D721Med (cell line): ENCODE measurements at places on chromosomes 2 and 18.

- no peak for DNase-seq
Observed at GRCh38 chr2:197191940-197192322, 118.6 kb downstream of the ANKRD44 start.

DNA sequence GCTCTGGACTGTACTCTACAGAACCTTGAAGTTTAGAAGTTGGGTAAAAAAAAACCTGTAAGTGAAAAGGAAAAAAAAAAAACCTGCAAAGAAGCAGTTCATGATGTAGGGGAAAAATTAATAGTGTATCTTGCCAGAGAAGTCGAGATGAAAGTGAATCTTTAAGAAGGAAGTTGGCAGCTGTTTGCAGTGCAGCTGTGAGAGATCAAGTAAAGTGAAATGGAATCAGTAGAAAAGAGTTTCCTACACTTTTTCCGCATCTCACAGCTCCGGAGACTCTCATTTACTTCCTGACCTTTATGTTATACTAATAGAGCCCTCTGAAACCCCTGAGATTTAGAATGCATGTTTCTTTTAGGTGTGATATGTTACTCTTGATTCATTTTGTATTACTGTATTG lies 19.2 kb downstream of the RNMT start:
- DNase-seq: no peak

DNA sequence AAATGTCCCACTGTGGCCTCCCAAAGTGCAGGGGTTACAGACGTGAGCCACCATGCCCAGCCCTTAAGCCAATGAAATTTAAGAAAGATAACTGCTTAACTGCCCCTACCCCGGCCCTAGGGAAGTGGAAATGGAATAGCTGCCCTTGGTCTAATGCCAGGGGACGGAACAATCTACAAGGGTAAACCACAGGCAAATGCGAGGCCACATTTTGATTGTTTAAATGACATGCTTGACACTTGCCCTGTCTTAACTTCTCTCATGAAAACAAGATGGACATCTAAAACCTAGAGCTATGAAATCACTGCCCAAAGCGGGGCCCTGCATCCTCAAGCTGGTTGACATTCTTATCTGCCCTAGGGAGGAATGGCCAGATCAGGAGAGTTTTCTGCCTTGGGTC lies 5.5 kb upstream of the ITSN2 start:
- DNase-seq: no peak

GRCh38 chr18:57440331-57441070 lies 5.3 kb downstream of the ONECUT2 start:
- DNase-seq: no peak

DNA sequence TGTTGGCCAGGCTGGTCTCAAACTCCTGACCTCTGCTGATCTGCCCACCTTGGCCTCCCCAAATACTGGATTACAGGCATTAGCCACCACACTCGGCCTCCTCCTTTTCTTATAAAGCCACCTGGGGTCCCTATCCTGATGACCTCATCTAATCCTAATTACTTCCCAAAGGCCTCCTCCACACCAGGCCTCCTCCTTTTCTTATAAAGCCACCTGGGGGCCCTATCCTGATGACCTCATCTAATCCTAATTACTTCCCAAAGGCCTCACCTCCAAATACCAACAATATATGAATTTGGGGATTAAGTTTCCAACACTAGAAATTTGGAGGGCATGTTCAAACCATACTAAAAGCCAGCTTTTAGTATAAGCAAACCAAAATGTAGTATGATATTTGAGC lies 9.7 kb upstream of the RMC1 start:
- no peak for DNase-seq

DNA sequence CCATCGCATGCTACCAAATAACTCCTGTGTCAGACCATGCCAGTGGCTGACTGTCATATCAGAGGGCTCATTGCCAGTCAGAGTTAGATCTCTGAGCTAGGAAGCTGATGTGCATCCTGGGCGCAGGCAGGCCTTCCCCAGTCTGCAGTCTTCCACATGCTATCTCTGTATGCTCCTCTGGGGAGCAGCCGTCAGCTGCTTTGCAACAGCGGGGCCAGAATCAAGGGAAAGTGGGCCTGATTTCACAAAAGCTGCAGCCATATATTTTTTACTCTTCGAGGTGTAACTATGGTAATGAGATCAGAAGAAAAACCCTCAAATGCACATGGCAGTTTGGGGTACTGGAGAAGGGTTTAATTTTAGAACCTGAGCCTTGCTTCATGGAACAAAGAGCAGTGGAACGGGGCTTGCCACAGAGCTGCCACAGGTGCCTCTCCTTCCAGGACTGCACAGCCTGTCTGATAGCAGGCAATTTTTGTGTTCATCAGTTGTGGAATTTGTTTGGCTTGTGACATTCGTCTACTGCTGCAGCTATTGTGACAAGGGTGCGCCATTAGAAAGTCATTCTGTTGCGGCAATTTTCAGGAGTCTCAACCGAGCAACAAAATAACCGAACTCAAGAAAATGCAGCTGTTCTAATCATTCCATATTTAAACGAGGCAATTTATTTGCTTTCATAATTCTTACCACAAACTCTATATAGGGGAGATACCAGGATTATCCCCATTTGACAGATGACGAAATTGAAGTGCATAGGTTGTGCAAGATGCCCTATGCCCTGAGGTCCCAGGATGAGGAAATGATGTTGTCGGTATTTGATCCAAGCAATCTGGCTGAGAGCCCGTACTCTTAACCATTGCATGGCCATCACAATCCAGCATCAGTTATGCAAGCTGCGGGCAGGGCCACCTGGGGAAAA lies 109.6 kb upstream of the CYRIA start:
- no peak for DNase-seq

DNA sequence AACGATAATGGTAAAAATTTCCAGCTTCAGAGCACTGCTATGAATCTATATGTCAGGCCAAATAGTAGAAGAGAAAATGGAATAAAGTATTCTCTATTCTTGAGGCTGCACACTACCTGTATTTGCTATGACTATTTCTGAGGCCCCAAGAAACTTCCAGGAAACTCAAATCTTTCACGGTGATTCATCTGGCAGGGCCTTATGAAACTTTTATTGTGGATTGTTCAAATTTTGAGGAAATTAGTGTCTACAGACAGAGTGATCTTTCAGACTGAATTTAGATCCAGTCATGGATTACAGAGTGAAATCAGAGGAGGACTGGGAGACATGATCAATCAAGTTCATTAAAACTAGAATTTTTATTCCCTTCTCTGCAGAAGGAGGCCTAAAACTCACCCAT lies 4.1 kb upstream of the VSNL1 start:
- DNase-seq: no peak

- no peak for DNase-seq
Observed at GRCh38 chr2:123103902-123104301, 921.2 kb upstream of the CNTNAP5 start.

DNA sequence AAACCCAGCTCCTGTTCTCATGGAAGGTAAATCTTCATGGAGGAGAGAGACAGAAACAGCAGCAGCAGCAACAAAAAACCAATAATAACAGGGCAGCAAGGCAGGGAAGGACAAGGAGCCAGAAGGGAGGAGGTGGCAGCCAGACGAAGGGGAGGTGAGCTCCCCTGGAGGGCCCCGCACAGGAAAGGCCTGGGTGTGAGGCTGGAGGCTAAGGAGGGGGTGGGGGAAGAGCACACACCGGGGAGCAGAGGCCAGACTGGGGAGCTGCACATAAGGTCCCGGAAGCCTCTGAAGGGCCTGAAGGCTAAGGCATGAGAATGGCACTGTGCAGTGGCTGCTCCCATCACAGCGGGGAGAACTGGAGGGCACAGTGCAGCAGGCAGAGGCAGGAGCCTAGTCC lies 94.8 kb upstream of the SMAD7 start:
- no peak for DNase-seq

GRCh38 chr2:44107086-44107740 lies 61.5 kb upstream of the PPM1B start:
- DNase-seq: no peak

DNA sequence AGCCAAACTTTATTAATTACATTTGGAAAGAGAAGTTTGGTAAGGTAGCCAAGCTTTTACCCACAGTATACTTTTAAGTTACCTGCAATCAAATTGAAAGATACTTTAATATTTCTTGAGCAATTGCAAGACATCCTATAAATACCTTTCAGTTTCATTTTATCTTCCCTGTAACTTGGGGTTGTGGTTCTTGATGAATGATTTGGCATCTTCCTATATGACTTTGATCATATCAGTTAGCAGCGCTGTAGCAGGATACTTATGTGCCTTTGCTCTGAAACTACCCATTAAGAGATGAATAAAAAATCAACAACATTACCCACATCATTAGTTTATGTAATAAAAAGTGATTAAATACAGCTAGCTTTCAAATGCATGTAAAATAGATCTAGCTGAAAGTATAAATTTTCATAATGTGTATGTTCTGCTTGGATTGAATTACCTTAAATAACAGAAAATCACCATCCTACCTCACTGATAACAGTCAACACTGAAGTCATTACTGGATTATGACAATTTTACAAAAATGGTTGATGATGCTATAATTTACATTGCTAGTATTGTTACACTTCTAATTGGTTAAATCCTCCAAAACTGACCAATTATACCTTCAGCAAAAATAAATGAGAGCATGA lies 50.4 kb downstream of the MMADHC start:
- no peak for DNase-seq

DNA sequence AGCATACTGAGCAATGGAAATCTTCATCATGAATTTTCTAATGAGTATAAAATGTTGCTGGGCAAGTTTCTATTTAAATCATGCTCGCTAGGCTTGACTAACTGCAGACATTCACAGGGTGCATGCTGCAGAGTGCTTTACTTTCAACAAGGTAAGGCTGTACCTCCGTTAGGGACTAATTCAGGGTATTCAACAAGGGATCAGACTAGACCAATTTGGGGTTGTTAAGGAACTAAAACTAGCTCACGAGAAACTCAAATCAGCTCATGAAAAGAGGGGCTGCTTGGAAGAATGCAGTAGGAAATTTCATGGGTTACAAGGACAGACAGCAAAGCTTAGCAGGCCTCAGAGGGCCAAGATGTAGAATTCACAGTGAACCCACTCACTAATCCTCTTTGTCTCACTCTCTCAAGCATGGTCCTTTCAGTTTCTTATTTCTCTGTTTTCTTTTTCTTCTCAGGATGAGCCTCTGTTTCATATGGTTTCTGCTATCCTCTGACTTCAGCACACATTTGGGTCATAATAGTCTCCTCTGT lies 2.2 kb downstream of the MYO3B start:
- no peak for DNase-seq

DNA sequence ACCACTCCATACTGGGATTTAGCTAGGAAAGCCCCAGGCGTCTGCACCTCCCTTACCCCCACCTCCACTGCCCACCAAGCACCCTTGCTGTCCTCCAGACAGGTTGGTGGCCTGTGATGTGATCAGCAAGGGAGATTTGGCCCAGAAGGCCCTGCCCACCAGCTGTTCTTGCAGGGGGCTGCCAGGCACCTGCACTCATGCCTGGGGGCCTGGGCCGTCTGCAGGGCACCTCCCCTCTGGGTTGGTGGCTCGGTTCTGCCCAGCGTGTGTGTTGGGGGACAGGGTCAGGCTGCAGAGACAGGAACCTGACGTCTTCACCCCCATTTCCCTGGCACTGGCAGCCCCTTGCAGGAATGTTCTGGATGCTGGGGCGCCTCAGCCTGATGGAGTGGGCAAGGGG lies 5.8 kb downstream of the DNMT3A start:
- no peak for DNase-seq

DNA sequence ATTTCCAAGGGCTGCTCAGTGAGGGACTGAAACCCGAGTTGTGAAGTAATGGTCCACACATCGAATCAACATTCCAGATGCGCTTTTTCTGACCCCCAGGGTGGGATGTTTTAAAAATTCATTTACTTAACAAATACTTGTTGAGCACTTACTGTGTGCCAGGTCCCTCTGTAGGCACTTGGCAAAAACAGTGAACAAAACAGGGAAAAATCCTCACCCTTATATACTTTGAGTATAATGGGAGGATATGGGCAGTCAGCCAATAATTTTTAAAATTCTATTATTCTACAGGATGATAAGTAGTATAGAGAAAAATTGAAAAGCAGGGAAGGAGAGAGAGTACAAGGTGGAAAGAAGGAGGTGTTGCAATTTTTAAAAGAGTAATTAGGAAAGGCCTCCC lies 31.3 kb upstream of the AFTPH start:
- DNase-seq: no peak

DNA sequence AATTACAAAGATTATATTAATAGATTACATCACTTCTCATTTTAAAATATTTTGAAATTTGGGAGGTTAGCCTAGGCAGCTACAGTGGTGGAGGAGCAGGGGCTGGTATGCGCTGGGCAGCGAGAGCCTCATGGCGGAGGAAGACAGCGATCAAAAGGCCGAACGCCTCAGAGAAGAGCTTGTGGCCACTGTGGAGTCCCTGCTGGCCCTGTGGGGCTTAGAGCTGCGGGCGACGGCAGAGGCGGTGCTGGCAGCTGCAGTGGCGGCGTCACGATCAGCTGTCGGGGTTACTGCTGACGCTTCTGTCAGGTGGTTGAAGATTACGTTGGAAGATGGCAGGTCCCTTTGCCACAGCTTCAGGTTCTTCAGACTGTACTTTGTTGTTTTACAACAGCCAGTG lies 87.4 kb downstream of the ROCK2 start:
- no peak for DNase-seq

DNA sequence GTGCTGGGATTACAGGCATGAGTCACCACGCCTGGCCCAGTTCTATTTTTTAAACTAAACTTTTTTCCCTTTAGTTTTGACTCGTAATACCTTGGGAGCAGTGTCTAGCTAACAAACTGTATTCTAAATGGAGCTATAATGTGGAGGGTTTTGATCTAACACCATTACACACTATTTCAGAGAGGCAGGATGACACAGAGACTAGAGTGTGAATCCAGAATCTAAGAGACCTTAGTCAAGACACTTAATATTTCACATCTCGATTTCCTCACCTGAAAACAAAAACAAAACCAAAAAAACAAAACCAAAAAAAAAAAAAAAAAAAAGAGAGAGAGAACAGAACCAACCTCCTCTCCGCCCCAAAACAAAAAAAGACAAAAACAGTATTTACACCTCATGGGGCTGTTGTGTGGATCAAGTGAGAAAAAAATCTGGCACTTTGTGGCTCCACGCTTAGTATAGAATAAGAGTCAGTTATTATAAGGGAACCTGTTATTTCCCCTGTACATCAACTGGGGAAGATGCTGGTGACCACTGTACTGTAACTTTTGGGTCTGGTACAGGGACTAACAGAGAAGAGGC lies 31.3 kb downstream of the DARS1 start:
- no peak for DNase-seq

DNA sequence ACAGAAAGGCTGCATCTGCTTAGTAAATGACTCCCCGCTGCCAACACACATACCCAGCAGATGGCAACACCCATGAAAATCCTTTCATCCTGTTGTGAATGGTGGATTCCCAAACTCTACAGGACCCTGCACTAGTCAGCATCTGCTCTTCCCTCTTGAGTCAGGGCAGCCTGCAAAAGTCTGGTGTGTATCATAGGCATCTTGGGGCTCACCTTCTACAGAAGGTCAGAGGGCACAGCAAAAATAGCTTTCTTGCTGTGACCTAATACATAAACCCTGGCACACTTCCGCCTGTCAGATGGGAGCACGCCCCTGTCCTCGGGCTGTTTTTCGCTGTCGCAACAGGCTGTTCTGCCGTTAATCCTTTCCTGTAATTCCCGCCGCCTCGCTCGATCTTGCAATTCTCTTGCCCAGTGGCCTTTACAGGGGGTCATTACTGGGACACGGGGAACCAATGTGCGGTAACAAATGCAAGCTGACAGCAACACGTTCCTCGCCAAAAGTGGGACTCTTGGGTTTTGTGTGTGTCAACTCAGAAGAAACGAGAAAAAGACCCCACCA lies 19.9 kb upstream of the SCYGR1 start:
- DNase-seq: no peak

- no peak for DNase-seq
Observed at GRCh38 chr18:48943736-48944527, 6.8 kb downstream of the SMAD7 start.
